Pons (tissue), 1 donor: ENCODE measurements at places on chromosomes 2 and 18.

GRCh38 chr2:192536922-192537624 lies 342.3 kb upstream of the TMEFF2 start:
- no peak for DNase-seq

- no peak for DNase-seq
Measured at GRCh38 chr2:26618611-26619010, 22.6 kb downstream of the CIB4 start.

GRCh38 chr2:157438863-157439823 lies 4.7 kb downstream of the CYTIP start:
- DNase-seq = no peak

- no peak for DNase-seq
Measured at GRCh38 chr2:233085037-233085838, 25.1 kb downstream of the INPP5D start.

GRCh38 chr18:58937071-58937886 lies 72.6 kb downstream of the ZNF532 start:
- DNase-seq = no peak

GRCh38 chr18:26745288-26746181 lies 120.0 kb downstream of the AQP4 start:
- no peak for DNase-seq

DNA sequence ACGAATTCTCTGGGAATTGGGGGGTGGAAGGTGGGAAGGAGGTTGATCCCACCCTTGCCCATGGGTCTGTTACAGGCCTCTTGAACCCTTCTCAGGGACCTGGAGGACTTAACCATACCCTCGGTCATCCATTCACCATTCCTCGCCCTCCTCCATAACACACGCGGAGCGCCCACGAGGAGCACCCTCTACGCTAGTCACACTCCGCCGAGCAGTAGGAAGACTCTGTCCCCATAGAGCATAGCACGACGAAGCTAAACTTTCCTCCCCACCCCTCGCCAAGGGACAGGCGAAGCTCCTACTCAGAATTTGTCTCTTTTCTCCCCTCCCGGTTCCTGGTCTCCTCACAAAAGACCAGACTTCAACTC lies 611 bp upstream of the ITSN2 start:
- no peak for DNase-seq

GRCh38 chr2:104213758-104214157 lies 640.2 kb upstream of the POU3F3 start:
- DNase-seq = no peak

GRCh38 chr2:36044411-36044810 lies 311.2 kb upstream of the CRIM1 start:
- DNase-seq = no peak

DNA sequence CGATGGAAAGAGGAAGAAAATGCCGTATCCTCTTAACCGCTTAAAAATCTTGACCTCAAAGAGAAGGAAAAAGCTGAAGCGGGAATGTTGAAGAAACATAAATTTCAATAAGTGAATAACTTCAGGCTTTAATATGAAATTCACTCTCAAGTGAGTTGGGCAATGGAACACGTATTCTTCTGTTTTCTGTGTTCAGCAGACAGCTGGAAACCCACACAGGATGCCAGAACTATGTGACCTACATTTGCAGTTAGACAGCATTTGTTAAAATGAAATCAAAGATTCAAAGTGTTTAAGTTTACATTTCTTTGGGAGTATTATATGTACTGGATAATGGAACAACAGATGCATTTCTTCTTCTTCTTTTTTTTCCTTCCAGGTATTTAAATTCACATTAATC lies 80.5 kb upstream of the SPATS2L start:
- no peak for DNase-seq

DNA sequence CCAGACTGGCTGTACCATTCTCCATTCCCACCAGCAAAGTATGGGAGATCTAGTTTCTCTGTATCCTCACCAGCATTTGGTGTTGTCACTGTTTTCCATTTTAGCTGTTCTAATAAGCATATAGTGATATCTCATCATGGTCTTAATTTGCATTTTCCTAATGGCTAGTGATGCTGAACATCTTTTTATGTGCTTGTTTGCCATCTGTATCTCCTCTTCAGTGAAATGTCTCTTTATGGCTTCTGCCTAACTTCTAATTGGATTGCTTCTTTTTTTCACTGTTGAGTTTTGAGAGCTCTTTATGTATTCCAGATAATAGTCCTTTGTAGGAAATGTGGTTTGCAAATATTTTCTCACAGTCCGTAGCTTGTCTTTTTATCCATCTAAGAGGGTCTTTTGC lies 18.9 kb upstream of the BIN1 start:
- no peak for DNase-seq

GRCh38 chr2:177460973-177461585 lies 68.5 kb downstream of the AGPS start:
- DNase-seq = no peak

DNA sequence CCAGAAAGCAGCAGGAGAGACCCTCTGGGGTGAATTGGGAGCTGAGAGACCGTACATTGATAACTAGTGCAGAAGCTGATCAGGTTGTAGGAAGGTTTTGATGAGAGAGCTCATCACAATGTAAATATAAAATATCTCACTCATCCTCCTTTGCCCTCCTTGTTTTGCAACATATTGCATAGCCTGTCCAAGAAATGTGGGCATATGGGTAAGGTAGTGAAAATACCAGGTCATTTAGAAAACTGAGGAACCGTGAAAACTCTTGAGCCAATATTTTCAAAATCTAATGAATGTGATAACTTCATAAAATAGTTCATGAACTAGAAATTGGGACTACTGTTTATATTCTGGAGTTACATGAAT lies 31.4 kb downstream of the C18orf54 start:
- no peak for DNase-seq

GRCh38 chr2:114091010-114091409 lies 201.1 kb downstream of the ACTR3 start:
- no peak for DNase-seq

DNA sequence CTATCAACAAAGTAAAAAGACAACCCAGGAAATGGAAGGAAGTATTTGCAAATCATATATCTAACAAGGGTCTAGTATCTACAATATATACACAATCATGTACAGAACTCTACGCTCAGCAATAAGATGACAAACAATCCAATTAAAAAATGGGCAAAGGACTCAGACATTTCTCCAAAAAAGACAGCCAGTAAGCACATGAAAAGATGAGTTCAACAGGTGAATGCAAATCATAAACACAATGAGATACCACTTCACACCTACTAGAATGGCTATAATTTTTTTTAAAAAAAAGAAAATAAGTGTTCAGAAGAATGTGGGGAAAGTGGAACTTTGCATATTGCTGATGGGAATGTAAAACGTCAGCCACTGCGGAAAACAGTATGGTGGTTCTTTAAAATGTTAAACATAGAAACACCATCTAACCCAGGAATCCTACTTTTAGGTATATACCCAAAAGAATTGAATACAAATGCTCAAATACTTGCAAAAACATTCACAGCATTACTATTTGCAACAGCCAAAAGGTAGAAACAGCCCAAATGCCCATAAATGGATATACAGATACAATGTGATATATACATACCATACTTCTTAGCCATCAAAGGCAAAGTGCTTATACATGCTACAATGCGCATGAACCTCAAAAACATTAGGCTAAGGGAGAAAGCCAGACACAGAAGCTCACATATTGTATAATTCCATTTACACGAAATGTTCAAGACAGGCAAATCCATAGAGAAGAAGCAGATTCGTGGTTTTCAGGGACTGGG lies 121.2 kb downstream of the CABYR start:
- DNase-seq = no peak

- no peak for DNase-seq
Measured at GRCh38 chr18:44869533-44869932, 188.8 kb downstream of the SETBP1 start.

DNA sequence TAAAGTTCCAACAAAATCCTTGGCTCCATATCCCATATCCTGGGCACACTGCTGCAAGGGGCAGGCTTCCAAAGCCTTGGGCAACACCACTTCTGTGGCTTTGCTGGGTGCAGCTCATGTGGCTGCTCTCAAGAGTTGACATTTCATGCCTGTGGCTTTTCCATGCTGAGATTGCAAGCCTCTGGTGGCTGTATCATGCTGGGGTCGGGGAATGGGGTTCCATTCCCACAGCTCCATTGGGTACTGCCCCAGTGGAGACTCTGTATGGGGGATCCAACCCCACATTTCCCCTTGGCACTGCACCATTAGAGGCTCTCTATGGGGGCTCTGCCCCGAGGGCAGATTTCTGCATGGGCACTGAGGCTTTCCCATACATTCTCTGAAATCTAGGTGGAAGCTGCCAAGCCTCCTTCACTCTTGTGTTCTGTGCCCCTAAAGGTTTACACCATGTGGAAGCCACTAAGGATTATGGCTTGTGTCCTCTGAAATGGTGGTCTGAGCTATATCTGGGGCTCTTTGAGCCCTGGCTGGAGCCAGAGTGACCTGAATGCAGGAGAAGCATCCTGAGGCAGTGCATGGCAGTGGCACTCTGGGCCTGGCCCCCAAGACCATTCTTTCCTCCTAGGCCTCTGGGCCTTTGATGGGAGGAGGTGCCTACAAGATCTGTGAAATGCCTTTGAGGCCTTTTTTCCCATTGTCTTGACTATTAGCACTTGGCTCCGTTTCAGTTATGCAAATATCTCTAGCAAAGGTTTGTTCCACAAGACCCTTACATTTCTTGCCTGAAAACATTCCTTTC lies 107.9 kb downstream of the PTGR3 start:
- DNase-seq = no peak

DNA sequence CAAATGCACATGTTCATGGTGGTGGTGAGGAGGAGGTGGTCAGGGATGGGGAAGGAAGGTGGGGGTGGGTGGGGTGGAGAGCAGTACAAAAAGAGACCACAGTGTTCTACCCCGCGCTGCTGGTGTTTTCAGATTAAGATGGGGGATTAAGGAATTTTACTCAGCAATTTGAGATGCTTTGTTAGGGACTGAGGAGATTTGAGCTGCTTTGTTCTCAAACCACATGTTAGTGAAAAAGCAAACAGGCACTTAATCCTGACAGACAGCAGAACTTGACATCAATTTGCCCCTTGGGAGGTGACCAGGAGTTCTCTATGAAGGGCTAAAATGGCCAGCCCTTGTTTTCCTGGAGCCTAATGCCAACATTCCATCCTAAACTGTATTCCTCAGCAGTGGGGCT lies 244.5 kb downstream of the MEIS1 start:
- no peak for DNase-seq

- DNase-seq = no peak
Measured at GRCh38 chr2:10972683-10973433, 61.1 kb downstream of the KCNF1 start.

DNA sequence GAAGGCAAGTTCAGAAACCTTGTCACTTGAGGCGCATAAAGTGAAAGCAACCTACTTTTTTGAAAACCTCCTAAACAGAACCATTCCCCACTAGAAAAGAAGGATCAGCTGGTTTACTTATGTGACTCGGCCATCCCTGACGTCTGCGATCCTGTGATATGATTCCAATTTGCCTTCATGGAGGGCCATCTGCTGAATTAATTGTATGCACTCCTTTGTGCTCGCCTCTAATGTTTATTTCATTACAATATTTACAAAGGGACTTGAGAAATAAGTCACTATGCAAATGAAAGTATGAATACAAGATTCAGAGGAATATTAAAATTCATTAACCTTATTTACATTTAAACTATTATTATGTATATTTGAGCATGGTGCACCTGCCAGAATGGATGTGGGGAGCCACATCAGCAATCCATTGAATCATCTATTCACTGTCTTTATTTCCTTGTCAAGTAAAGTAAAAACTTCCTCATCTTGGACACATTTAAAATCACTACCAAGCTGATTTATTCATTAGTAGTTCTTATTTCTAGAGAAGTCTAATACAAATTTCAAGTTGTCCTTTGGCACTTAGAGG lies 96.5 kb downstream of the RBM43 start:
- no peak for DNase-seq

- DNase-seq = no peak
Measured at GRCh38 chr2:26011609-26011989, 22.3 kb upstream of the RAB10 start.

DNA sequence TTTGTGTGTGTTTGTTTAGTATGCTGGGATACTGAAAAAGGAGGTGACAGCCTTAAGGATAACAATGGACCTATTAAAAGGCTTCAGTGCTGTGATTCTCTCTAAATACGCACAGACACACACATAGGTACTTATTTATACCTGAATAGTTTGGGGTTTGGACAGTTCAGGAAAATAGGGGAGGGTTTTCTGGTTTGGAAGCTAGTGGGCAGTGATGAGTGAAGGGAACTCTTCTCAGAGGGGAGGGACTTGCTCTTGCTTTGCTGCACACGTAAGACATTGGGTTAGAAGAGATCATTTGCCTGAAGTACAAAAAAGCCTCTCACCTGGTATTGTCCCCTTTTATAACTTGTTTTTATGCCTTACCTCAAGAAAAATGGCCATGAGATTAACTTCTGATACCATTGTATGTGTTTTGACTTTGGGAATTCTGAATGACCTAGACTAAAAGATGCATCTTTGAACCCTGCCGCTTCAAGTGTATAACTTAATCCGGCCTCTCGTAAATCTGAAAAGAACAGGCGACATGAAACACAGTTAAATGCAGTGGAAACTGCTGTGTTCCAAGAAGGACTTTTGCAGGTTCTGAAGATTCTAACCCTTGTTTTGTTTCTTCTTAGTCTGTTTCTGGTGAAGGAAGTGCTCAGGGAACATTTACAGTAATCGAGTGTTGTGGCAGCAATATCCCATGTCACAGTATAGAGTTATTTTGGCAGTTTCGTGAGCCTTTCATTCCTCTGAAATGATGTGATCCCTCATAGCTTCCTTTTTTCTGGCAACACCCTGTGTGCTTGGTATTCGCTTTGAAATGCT lies 2.5 kb downstream of the CRIM1 start:
- peak; percentile 73 for DNase-seq

DNA sequence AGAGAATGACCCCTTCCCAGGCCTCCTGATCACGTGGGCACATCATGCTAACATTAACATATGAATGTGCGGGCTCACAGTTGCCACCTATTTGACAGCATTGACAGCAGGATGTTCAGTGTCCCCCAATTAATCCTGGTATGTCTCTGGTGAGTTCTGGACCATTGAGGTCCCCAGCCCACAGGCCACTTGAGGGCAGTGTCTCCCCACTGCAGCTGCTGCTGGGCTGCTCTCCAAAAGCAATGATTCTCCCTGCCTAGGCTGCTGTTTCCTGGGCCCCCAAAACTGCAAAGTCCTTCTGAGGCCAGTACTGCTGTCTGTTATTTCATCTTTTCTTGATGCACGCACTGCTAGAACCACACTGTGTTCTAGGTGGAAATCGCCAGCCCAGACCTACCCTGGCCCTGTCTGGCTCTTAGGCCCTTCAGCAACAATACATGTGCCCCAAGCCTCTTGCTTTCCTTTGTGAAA lies 52.7 kb upstream of the MAPK4 start:
- DNase-seq = no peak

DNA sequence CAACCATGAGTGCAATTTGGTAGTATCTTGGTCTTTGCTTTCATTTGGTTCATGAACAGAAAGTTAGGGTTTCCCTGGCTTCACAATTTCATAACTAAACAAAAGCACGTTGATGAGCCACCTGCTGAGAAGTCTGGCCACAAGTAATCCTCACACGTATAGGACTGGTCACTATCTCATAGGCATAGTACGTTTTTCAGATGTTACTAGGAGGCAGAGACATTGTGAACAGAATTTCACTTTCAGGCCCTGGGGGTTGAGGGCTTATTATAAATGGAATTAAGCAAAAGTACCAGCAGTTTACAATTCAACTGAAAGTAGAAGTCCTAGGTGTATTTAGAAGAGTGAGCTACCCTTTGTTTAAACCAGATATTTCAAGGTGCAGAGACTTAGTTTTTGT lies 277.1 kb downstream of the ALPK2 start:
- no peak for DNase-seq

GRCh38 chr2:209424781-209425470 lies 1.1 kb downstream of the MAP2 start:
- peak; percentile 67 for DNase-seq

- no peak for DNase-seq
Measured at GRCh38 chr18:79901665-79902064, 49.8 kb downstream of the SLC66A2 start.
